ENCODE measurements at places on chromosomes 1 and 21.

GRCh38 chr1:48726557-48727215, 50.0 kb downstream of the BEND5 start:
- no peak for DNase-seq

DNA sequence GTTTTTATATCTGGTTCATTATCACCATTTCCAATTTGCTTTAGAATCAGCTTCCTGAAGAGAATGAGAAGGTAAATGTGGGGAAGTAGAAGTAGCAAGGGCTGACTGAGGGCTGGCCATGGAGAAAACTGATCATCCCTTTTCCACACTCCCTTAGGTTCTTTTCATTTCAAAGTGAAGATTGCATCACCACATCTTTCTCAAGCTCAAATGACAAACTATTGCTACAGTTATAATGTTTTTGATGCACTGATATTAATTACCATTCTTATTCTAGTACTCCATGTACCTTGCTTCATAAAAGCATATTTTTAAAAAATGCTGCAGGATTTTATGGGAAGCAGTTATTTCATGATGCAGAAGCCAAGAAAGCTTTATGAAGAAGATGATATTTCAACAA, 7.9 kb upstream of the AK5 start:
- no peak for DNase-seq

GRCh38 chr1:57591842-57592241, 168.0 kb upstream of the DAB1 start:
- no peak for DNase-seq

GRCh38 chr1:73662526-73662925, 535.5 kb downstream of the LRRIQ3 start:
- DNase-seq, result no peak

GRCh38 chr1:87333692-87334347, 5.1 kb downstream of the LMO4 start:
- DNase-seq, result no peak

DNA sequence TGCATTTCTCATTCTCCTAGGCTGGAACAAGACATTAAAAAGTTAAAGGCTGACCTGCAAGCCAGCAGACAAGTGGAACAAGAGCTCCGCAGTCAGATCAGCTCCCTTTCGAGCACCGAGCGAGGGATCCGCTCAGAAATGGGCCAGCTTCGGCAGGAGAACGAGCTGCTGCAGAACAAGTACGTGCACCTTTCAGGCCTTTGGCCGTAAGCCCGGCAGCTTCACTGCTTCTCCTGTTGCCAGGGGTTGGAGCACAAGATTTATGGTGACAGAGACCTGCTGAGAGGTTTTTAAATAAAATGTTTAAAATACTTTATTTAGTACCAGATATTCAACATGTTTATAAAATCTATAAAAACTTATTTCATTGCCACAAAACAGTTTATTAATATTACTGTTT, 53.4 kb downstream of the MACO1 start:
- DNase-seq, result no peak

GRCh38 chr1:182784556-182785171, 4.9 kb upstream of the NPL start:
- DNase-seq, result peak; percentile 59

DNA sequence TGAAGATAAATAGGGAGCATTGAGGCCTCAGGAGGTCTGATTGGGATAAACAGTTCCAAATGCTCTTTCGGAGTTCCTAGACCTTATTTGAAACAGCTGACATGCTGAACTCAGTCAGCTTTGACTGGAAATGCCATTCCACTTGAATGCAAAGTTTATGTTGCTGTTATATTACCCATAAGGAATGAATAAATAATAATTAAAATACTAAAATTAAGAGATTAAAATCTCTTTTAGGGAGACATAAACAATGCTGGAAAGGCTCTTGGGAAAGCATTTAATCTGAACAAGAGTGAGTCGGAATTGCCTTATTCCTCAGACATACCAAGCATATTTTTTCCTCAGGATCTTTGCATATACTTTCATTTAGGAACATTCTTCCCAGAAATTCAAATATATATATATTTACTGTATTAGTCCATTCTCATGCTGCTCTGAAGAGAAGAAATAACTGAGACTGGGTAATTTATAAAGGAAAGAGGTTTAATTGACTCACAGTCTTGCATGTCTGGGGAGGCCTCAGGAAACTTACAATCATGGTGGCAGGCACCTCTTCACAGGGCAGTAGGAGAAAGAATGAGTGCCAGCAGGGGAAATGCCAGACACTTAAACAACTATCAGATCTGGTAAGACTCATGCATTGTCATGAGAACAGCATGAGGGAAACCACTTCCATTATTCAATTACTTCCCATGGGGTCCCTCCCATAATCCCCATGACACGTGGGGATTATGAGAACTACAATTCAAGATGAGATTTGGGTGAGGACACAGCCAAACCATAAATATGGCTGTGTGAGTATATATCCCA, 318.2 kb upstream of the PLXNA2 start:
- no peak for DNase-seq

GRCh38 chr1:170555370-170555769, 23.4 kb downstream of the GORAB start:
- no peak for DNase-seq

DNA sequence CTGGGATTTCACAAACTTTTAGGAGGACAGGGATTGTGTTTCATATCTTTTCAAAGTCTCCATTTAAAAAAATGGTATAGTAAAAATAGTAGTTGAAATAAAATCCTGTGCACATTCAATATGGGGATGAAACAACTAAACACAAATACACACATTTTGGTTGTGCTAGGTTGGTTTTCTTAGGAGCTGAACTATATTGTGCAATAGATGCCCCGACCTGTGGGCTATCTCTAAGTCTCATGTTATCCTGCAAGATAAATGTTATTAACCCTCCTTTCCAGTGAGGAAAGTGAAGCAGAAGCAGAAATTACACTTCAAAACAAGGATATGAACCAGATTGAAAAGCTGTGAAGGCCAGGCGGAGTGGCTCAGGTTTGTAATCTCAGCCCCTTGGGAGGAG, 1.3 kb upstream of the PLD5 start:
- DNase-seq, result no peak

- DNase-seq, result no peak
Measured at GRCh38 chr1:244237445-244237844, 186.4 kb downstream of the ZBTB18 start.

DNA sequence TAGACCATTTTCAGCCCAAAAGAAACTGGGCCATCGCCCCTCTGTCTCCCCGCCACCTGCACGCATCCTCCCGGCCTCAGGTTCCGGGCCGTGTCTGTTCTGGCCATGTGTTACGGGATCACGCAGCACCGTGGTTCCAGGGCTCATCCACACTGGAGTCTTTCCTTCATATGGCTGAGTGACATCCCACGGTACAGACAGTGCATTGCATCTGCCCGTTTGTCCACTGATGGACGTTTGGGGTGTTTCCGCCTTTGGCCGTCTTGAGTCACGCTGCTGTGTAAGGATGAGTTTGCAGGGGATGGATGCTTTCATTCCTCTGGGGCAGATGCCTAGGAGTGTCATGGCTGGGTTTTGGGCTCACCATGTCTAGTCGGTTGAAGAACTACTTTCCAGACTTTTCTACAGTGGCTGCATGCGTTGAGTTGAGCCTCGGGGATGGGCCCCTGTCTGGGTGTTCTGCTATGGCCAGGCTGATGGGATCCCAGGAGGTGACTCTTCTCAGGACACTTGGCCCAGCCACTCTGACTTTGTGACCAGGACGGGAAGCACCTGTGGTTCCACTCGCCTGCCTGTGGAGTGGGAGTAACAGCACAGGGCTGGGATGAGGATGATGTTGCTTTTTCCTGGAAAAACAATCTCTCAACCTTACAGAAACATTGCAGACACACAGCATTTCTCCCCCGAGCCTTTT, 16.8 kb downstream of the RRP1 start:
- DNase-seq, result no peak

DNA sequence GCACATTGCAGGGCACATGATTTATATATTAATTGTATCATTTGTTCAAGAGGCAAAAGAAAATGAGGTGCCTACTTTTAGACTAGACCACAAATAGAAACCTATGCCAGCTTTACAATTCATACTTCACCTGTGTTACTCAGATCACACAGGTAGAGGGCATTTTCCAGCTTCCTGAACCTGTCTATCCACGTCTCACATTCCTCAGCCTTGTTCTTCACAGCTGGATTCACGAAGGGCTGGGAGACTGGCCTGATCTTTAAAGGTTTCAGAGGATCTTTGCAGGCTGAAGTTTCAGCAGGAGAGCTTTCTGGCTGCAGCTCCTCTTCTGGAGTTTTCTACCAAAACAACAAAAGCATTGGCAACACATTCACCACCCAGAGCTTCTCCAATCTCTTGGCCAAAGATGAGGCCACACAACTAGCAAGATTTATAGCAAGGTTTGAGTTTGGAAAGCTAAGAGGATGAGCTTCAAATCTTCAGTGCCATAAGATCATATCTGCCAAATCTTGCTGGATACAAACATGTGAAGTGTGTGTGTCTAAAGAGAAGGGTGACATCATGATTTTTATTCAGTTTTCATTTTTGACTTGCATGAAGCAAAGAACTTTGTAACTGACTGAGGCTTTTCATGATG, 71.0 kb upstream of the CYP2J2 start:
- no peak for DNase-seq

DNA sequence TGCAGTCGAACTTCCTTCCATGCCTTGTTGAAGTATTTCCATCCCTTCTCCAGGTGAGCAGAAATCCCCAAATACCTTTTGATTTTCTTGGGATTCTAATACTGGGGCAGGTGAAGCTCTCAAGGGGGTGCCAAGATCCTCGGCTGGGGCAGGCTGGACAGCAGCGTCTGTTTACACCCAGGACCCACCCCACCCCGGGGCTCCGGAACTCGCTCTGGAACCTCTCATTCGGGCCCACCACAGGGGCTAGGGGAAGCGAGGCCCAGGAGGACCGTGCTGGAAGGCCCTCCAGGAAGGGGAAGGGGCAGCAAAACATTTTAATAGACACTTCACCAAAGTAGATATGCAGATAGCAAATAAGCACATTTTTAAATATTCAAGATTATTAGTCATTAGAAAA, 161.9 kb upstream of the GORAB start:
- no peak for DNase-seq

GRCh38 chr1:223425550-223425949, 32.3 kb downstream of the CCDC185 start:
- no peak for DNase-seq

GRCh38 chr1:220791285-220791684, 4.6 kb downstream of the MTARC1 start:
- DNase-seq, result peak; percentile 82

DNA sequence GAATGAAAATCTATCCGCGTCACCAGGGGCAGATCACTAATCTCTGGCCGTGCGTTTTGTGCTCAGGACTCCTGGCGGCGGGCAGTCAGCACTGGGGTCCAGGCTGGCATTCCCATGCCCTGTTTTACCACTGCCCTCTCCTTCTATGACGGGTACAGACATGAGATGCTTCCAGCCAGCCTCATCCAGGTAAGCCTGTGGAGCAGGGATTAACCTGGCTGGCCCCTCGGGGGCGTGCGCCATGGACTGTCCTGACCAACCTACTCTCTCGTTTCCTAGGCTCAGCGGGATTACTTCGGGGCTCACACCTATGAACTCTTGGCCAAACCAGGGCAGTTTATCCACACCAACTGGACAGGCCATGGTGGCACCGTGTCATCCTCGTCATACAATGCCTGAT, 10.9 kb upstream of the CENPS start:
- DNase-seq, result no peak

- DNase-seq, result peak; percentile 42
Measured at GRCh38 chr1:76687307-76688175, 179.7 kb upstream of the ST6GALNAC5 start.

- no peak for DNase-seq
Measured at GRCh38 chr1:100440075-100440809, 87.9 kb downstream of the CDC14A start.

- DNase-seq, result no peak
Measured at GRCh38 chr1:59436637-59437036, 139.7 kb downstream of the FGGY start.

GRCh38 chr1:39105061-39105840, 79.1 kb downstream of the NDUFS5 start:
- peak; percentile 33 for DNase-seq
